ENCODE measurements at places on chromosomes 6 and 20. TPM values are rescaled to one million over a fixed set of nuclear protein-coding genes. Genes with fewer than 3 reads are reported as not detected.

TINAG gene
- 0.51 TPM for total RNA-seq

CCDC170 gene
- total RNA-seq = 0.11 TPM

MYH7B gene
- total RNA-seq = 24.4 TPM

DNA sequence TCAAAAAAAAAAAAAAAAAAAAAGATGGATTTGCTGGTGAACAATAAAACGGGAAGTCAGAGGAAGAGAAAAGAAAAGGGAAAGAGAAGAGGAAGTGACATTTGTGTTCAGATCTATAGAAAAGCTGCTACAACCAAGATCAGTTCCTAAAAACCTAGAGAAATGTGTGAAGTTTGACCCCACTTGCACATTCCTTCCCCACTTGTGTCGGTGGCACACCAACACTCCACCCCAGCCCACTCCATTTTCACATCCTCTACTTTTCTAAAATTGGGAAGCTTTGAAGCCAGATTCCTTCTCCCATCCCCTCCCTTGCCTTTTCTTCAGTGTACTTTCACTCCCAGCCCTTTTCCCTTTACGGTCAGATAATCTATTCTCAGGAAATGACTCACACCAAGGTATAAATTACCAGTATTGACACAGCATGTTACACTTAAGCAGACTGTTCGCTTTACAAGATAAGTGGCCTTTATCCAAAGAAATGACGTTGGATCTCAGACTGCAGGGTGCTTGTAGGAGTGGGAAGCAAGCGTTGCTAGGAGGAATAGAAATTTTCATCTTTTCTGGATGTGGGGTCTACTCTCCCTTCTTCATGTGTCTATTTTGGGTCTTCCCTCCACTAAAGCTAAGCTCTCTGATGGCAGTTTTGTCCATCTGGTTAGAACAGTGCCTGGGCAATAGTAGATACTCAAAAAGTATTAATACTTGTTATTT, 92.5 kb upstream of the ADGRF1 start:
- H3K27me3 ChIP-seq = no peaks in the 10 kb centered on the region
- no peak overlapping the region for H3K4me3 ChIP-seq
- no peak overlapping the region for H3K27ac ChIP-seq
- no peaks in the 10 kb centered on the region for H3K36me3 ChIP-seq
- DNase-seq = no peak

GRCh38 chr20:50543326-50543725, 33.1 kb downstream of the PTPN1 start:
- peaks cover under 1% of the 10 kb centered on the region for H3K36me3 ChIP-seq
- H3K27ac ChIP-seq = no peak overlapping the region
- no peak for DNase-seq
- no peaks in the 10 kb centered on the region for H3K4me1 ChIP-seq

- H3K27ac ChIP-seq = peak overlapping the region; percentile 8
- no peak for DNase-seq
- H3K27me3 ChIP-seq = no peaks in the 10 kb centered on the region
- H3K4me3 ChIP-seq = no peak overlapping the region
- no peaks in the 10 kb centered on the region for H3K4me1 ChIP-seq
Measured at GRCh38 chr6:105345506-105345905, 57.4 kb downstream of the PREP start.

DNA sequence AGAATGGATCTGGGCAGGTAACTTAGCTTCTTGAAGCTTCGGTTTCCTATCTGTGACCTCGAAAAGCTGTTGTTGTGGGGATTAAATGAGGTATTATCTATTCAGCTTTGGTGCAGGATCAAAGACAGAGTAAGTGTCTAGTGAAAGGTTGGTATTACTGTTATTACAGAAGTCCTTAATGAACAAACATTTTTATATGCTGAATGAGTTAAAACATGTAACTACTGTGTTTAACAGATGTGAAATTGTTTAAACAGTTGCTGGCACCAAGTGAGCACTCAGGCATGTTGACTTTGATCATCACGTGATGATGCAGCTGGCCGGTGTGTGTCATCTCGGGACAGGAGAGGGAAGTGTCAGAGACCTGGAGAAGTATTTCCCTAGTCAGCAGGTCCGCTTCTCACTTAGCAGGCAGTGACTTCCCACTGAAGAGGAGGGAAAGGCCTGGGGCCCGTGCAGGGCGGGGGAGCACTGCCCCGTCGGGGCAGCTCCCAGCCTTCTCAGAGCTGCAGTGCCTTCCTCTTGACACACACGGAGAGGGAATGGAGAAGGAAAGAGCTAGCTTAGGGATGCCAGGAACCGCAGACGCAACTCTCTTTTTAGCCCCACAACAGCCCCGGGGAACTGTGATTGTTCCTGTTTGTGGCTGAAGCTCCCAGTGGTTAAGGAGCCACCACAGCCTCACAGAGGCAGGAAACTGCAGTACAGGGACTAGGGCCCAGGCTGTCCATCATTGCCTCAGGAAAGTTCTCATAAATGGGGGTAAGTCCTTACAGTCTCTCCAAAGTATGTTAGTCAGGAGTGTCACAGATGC, 18.0 kb downstream of the TUBB2A start:
- no peak overlapping the region for H3K27ac ChIP-seq
- peaks cover 6% of the 10 kb centered on the region for H3K4me1 ChIP-seq
- DNase-seq = peak; percentile 66
- H3K36me3 ChIP-seq = no peaks in the 10 kb centered on the region

All from right atrium auricular region (tissue), 2 donors.